ENCODE measurements at places on chromosomes 5 and 9.

GRCh38 chr5:123157791-123158581, 68.9 kb downstream of the PRDM6 start:
- DNase-seq, result no peak

- DNase-seq, result no peak
Measured at GRCh38 chr9:128969491-128969890, 22.0 kb downstream of the NUP188 start.

DNA sequence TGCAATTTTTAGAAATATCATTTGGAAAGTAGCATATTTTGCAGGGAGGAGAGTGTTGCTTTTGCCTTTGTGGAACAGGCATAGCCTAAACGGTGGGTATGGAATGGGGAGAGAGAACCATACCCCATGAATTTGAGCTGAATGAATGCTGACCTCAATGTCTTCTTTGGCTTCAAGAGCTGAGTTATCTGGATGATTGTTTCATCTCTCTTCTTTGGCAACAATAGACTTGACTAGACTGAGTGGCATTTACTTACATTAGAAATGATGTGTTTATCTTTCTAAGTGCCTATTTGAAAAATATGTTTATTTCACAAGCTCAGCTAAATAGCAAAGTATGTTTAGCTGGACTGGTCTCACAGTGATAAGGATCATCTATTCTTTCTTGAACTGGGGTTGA, 42.8 kb downstream of the SPEF2 start:
- DNase-seq, result no peak

- DNase-seq, result no peak
Measured at GRCh38 chr9:12794101-12794799, 19.4 kb downstream of the LURAP1L start.

- no peak for DNase-seq
Measured at GRCh38 chr5:158796812-158797497, 302.8 kb downstream of the EBF1 start.

DNA sequence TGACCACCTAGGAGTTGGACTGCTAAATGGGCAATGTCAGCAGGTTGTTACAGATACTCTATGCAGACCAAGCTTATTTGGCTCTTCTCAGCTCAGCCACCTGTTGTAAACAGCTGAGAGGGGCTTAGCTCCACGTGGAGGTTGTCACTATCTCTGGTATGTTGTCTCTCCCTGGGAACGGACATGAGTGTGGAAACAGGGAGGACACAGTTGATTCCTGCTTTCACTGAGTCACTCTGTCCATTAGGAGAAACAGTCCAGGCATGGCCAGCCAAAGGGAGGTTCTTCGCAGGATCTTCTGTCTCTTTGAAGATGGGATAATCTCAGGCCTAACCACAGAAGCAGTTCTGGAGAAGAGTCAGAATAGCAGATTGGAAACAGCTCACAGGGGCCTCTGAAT, 121.2 kb downstream of the PALM2AKAP2 start:
- DNase-seq, result no peak

GRCh38 chr5:172411484-172412072, 42.7 kb downstream of the SH3PXD2B start:
- peak; percentile 28 for DNase-seq

DNA sequence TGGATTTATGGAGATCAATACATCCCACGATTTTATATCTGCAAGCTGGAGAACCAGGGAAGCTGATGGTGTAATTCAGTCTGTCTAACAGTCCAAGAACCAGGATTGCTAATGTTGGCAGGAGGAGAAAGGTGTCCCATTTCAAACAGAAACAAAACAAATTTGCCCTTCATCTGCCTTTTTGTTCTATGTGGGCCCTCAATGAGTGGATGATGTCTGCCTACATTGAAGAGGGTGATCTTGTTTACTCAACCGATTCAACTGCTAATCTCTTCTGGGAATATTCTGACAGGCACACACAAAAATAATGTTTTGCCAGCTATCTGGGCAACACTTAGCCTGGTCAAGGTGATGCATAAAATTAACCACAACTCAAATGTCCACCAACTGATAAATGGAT, 65.1 kb upstream of the IL33 start:
- DNase-seq, result no peak

All from stimulated activated CD4-positive, alpha-beta T cell treated with anti-CD3 and anti-CD28 coated beads, Interleukin-12 subunit alpha, Interleukin-12 subunit beta, amount 100 ng/mL, for 24 hours (primary cell).